Hepatocyte (in vitro differentiated cells): ENCODE measurements at places on chromosomes 7 and 10.

GRCh38 chr7:7862393-7862792 lies 106.2 kb upstream of the GLCCI1 start:
- H3K4me3 ChIP-seq, result no peak overlapping the region
- H3K4me1 ChIP-seq, result no peaks in the 10 kb centered on the region
- H3K27me3 ChIP-seq, result no peaks in the 10 kb centered on the region

- H3K27me3 ChIP-seq, result no peaks in the 10 kb centered on the region
- no peak overlapping the region for H3K4me3 ChIP-seq
- H3K4me1 ChIP-seq, result no peaks in the 10 kb centered on the region
- no peaks in the 10 kb centered on the region for H3K36me3 ChIP-seq
- no peak overlapping the region for H3K27ac ChIP-seq
Measured at GRCh38 chr10:23457632-23458417, 18.9 kb downstream of the OTUD1 start.

DNA sequence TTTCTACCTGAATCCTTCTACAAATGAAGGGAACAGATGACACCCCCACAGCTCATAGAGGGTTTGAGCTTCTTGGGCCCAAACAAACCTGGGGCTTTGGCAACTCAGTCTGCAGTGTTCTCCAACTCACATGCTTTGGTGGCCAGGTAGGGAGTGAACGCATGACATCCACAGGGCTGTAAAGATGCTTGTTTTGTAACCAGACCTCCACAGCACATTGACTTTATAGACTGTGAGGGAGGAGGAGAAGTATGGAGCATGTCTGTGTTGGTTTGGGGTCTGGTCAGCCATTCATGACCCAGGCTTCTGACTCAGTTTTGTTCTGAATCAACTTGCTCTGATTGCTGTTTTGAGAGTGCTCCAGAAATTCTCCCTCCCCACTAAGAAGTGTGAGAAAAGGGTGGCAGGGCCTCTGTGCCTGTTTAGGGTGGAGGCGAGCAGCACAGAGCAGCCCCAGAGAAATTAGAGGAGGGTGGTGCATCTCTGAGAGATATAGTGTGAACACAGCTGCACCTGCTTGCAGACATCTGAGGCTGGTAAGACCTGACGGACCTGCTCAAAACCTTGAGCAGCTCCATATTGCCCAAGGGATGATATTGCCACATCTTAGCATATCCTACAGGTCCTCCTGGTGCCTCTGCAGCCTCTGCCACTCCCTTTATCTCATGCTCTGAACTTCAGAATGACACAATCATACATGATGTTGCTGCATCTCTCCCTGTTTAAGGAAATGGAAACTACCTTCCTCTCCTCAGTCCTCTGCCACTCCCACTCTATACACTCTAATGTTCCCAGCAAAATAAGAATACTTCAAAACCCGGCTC lies 287.7 kb downstream of the ABCA13 start:
- no peak overlapping the region for H3K4me3 ChIP-seq
- no peaks in the 10 kb centered on the region for H3K36me3 ChIP-seq

GRCh38 chr7:126657599-126658358 lies 595.0 kb downstream of the GRM8 start:
- H3K27ac ChIP-seq, result peak overlapping the region; percentile 28
- peak; percentile 49 for DNase-seq
- H3K4me1 ChIP-seq, result no peaks in the 10 kb centered on the region
- no peaks in the 10 kb centered on the region for H3K36me3 ChIP-seq
- no peaks in the 10 kb centered on the region for H3K27me3 ChIP-seq

GRCh38 chr7:111103678-111104274 lies 12.8 kb downstream of the LRRN3 start:
- no peak overlapping the region for H3K27ac ChIP-seq
- no peaks in the 10 kb centered on the region for H3K27me3 ChIP-seq
- no peak for DNase-seq
- no peak overlapping the region for H3K4me3 ChIP-seq
- no peaks in the 10 kb centered on the region for H3K36me3 ChIP-seq
- H3K4me1 ChIP-seq, result no peaks in the 10 kb centered on the region
